Pancreas (tissue), 10 donors: ENCODE measurements at places on chromosomes 1 and 21.

- no peak for DNase-seq
Measured at GRCh38 chr1:183058851-183059502, 35.8 kb downstream of the LAMC1 start.

- DNase-seq, result no peak
Measured at GRCh38 chr1:217275655-217276398, 355.1 kb downstream of the GPATCH2 start.

DNA sequence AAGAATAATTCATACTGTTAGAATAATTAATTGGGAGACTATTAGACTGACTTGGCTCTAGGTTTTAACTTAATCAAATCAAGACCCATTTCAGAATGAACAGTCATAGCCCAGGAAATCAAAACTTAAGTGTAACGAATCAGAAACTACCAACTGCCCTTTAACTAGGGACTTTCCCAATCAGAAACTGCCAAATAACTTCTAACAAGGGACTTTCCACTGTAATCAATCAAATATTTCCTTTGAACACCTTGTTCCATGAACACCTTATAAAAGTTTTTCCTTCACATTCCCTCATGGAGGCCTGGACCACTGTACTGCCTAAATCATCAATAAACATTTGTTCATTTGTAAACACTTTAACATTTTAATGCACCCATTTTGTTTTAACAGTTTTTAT is 1054.7 kb upstream of the TMPRSS15 start:
- DNase-seq, result no peak

DNA sequence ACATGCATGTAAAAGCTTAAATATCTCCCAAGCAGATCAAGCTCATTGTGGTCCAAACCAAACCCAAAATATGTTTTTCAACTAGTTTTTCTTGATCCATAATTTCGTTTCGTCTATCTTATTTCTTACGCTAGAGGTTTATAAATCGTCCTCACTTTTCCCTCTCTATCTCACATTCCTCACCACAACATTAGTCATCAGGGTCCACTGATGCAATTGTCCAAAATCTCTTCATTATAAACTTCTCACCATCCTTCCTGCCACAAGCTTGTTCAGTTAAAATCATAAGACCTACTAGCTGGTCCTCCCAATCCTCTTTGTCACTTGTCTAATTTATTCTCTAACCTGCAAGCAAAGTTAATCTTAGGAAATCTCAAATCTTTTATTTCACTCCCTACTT is 173.0 kb upstream of the PALMD start:
- DNase-seq, result no peak

GRCh38 chr21:42219606-42220137 is 732 bp downstream of the ABCG1 start:
- no peak for DNase-seq

DNA sequence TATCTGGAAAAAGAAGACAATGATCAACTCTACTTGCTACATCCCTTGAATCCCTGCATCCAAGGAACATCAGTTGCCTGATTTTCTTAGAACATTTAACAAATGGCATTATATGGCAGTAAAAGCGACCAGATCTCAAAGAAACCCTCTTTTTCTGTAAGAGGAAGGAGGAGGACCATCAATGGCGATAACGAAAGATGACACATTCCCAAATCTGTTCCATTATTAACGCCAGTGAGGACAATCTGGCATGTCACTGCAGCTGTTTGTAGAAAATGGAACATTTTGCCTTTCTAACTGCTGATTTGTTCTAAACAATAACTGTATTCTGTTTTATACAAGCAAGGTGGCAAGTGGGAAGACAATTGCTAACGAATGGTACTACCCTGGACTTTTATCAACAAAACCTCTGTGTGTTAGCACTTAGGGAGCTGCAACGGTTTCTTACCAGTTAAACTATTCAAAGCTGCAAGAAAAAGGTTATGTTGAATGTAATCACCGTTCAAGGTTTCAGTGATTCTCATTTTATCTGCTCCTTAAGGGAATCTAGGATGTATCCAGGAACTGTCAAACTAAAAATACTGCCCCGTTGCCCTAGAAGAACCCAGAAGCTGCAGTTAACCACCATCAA is 251.9 kb downstream of the SDCCAG8 start:
- DNase-seq, result no peak
